ENCODE measurements at places on chromosomes 2 and 18.

DNA sequence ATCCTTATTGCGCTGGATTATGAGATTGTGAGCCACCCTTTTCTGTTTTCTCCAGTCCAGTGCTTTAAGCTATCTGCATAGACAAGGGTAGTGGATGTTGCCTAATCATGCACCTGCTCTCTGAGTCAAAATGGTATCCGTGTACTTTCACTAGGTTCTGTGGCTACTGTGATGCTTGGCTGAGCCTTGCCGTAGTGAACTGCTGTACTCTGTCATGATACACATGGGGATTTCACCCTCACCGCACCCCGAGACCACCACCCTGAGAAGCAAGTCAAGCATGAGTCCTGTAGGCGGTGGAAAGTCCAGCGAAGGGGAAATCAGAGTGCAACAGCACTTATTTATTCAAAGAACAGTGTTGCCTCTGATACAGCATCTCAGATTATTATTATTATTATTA is 55.0 kb downstream of the ARHGAP25 start:
- no peak for DNase-seq

- DNase-seq, result no peak
Measured at GRCh38 chr2:134120733-134121630, 132.9 kb upstream of the MGAT5 start.

GRCh38 chr2:43348908-43349661 is 122.7 kb upstream of the ZFP36L2 start:
- no peak for DNase-seq

DNA sequence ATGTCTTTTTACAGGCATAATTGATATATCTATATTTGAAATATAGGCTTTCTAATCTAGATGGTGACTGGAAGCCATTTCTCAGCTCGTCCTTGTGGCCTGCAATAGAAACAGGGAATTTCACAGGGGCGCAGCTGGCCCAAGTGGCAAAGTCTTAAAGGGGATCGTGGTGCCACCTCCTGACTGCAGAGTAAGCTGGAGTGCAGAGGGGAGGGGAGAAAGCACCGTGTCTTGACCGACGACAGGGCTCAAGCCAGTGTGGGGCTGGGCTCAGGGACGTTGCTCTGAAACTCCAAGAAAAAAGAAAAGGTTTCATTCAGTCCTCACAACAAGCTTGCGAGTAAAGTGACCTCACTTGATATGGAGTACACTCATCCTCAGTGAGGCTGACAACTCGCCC is 255.1 kb downstream of the DCDC2C start:
- DNase-seq, result no peak

DNA sequence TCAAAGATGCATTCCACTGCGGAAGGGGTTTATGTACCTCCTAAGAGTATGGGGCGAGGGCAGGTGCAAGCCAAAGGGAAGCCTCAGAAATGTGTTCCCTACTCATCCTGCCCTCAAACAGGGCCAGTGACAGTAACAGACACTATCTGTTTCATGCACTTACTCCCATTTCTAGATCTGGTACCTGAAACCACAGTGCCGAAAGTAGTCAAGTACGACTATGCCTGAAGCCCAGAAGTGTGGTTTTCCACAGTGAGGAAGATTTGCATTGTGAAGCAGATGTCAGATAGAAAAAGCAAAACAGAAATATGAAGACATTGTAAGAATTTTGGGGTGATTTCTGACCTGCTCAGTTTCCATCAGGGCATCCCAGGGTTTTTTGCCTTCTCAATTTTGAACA is 748.7 kb downstream of the RNF144A start:
- DNase-seq, result no peak

GRCh38 chr2:128466776-128467175 is 148.1 kb upstream of the HS6ST1 start:
- no peak for DNase-seq

- no peak for DNase-seq
Measured at GRCh38 chr2:174749793-174750192, 14.5 kb downstream of the CHRNA1 start.

- no peak for DNase-seq
Measured at GRCh38 chr2:55097461-55098410, 47.5 kb upstream of the RTN4 start.

DNA sequence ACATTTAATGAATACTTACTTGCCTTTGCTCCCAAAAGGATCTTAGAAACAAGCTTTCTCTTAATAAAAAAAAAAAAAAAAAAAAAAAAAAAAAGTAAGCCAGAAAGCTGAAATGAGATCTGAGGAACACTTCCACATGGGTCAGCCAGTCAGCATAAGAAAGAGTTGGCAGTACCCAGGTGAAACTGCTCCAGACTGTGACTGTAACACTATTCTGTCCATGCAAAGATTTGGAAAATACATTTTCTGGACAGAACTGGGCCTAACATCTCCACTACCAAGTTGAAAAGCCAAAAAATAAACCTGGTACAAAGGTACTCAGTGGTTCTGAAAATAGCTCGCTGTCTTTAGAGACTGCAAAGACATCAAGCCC is 135.7 kb downstream of the THADA start:
- DNase-seq, result no peak

DNA sequence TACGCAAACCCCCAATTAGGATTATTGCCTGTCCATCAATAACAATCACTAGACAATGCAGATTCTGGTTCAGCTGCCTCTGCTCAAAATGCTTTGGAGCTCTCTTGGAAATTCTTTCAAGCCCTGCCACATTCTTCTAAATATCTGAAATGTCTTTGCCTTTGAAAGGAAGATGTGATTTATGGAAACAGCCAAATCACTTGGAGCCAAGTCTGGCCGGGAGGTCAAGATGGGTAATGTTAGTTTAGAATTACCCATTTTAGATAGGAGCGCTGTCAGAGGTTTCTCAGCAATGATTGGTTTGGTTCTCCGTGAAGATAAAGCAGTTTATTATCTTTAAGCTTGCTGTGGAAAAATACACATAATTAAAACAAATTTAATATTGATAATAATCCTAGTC is 306.7 kb downstream of the SETBP1 start:
- DNase-seq, result no peak

- DNase-seq, result no peak
Measured at GRCh38 chr2:118372886-118373830, 284.9 kb downstream of the INSIG2 start.

- no peak for DNase-seq
Measured at GRCh38 chr18:77087393-77088141, 45.0 kb downstream of the MBP start.

DNA sequence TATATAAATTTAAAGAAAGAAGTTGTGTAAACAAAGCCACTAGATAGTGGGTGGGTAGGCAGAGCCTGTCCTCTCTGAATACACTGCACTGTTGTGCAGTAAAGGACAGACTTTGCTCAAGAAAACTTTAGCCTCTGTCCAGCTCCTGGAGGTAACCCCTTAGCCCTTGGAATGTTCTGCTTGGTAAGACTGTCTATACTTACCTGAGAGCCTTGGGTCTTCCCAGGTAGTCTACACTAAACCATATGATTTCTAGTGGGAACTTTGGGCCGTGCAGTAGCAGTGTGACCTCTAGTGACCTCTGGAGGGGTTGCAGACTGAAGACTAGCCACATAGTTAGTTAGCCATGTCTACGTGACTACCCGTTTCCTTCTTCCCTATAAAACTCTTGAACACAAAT is 678.3 kb upstream of the NRXN1 start:
- DNase-seq, result no peak

GRCh38 chr2:33496150-33496549 is 19.7 kb downstream of the RASGRP3 start:
- no peak for DNase-seq

DNA sequence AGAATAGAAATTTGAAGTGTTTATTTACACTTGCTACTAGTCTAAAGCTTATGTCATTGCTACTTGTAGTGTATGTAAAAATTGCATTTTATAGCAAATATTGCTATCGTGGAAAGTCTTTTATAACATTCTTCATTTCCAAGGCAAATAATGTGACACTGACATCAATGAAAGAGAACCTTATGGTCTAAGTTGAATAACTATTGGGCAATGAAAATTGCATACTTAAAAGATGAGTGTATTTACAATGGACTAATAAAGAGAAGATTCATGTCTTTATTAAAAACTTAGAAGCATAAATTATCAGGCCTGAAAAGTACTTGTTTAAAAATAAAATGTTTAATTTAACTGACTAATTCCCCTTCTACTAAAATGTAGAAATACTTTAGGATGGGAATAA is 82.2 kb downstream of the LRP1B start:
- no peak for DNase-seq

DNA sequence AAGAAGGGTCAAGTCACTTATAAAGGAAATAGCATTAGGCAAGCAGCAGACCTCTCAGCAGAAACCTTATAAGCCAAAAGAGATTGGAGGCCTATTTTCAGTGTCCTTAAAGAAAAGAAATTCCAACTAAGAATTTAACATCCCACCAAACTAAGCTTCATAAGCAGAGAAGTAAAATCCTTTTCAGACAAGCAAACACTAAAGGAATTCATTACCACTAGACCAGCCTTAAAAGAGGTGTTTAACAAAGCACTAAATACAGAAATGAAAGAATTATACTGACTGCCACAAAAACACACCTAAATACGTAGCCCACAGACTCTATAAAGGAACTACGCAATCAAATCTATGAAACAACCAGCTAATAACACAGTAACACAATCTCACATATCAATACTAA is 160.4 kb downstream of the EXOC6B start:
- DNase-seq, result no peak

- no peak for DNase-seq
Measured at GRCh38 chr18:35443434-35443833, 54.3 kb downstream of the INO80C start.

DNA sequence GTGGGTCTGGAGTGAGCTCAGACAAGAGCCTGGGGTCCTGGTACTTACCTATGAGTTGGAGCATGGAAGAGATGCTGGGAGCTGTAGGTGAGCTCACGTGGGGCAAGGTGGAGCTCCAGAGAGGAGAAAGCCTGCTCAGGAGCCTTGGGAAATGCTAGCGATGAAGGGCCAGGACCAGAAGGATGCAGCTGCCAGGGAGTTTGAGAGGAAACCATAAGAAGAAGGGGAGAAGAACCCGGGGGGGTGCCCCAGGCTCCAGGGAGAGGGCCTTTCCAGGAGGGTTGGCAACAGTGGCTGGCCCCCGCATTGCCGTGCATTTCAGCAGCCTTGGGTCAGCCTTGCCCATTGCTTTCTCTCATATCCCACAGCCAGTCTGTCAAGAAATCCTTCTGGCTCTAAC is 268.7 kb downstream of the GLI2 start:
- DNase-seq, result no peak

DNA sequence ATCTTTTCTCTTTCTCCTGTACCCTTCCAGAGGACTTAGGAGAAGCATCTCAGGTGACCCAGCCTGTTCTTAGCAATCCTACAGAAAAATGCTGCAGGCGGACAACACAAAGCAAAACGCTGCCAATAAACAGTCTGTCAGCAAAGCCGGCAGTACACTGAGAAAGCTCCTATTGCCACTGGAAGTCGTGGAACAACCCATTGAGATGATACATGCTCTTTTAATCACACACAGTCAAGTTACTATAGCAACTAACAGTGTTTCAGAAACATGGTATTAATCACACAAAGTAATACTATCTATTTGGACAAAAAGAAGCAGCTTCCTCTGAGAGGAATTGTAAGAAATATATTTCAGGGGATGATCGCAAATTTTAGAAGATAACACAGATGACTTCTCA is 10.5 kb downstream of the CTLA4 start:
- no peak for DNase-seq

DNA sequence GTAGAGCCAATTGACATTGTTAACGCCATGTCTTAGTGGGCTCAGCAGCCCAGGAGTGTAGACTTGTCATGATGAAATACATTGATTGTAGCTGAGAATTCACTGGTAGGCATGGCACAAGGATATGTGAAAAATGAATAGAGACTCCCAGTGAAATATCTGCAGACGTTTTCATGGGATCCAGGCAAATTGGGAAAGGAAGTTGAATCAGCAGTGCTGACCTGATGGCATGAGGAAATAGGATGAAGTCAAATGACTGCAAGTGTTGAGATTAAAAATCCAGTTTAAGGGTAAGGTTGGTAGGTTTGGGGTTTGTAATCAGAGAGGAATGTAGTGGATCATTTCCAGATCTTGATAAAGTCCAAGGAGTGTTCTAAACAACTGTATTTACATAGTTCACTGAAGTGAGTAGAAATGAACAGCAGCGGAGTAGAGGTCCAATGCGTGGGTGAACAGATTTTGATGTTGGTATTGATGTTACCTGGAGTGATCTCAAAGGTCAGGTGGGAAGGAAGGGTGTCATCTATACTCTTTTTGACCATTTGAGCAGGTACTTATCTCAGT is 24.6 kb downstream of the INSIG2 start:
- DNase-seq, result peak; percentile 99

DNA sequence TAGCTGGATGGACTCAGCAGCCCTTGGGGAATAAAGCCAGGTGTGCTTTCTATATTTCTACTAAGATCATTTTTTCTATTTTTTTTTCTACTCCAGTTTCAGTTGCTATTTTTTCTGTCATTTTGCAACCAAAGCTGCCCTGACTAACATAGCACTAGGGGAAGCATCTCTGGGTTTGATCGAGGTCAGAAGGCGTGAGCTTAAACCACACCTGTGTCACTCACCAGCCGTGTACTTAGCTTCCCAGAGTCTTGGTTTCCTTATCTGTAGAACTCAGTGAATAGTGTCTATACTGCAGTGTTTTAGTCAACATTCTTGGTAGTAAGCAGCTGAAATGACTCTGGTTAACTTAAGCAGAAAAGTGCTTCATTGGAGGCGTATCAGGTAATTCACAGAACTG is 489.6 kb upstream of the SPRED2 start:
- DNase-seq, result no peak

DNA sequence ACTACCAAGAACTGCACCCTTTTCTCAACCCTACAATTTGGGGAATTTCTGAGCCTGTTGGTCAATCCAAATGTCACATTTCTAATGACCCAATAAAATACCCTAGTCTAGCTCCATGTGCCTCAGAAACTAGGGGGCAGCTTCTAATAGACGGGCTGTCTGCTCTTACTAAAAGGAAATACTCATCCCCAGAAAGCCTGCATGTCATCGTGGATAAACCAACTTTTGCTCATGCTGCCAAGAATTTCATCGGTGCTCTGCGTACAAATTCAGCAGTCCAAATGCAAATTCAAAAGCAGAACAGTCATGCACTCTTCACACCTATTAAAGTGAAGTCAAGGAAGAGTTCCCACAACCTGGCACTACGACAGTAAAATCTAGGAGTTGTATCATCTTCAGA is 377.3 kb downstream of the LNPK start:
- DNase-seq, result no peak

DNA sequence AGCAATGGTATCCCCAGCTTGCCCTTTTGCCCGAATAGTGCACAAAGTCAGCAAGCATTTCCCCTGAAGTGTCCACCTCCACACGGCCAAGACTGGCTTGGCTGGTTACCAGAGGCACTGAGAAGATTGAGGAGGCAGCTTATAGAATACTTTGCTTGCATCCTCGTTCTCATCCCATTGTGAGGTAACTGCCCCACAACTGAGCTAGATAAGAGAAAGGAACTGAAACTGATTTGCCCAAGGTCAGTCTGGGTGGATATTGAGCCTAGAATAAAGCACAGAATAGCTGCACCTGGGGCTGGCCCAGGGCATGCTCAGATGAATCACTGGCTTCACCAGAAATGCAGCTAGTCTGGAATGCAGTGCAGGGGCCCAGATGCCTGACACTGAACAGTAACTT is 32.7 kb upstream of the MAP4K3 start:
- DNase-seq, result no peak
